CD14-positive monocyte (primary cell): ENCODE measurements at places on chromosomes 7 and 10.
A peak's percentile ranks its signal among the peaks of the same experiment; 100 is the strongest.

GRCh38 chr7:35726654-35727053 lies 31.7 kb upstream of the HERPUD2 start:
- DNase-seq = no peak

DNA sequence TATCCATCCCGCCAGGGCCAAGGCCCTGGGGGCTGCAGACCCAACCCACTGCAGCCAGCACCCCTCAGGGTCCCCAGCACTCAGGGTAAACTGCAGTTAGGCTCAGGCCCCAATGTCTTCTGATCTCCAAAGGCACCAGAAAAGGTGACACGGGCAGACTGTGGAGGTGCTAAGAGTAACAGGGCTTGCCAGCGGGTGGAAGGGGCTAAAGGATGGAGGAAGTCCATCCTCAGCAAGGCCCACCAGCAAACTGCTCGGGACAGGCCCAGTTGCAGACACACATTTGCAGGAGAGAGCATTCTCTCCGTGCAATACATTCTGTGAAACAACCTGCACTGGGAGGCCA lies 95.6 kb upstream of the DDC start:
- DNase-seq = no peak

DNA sequence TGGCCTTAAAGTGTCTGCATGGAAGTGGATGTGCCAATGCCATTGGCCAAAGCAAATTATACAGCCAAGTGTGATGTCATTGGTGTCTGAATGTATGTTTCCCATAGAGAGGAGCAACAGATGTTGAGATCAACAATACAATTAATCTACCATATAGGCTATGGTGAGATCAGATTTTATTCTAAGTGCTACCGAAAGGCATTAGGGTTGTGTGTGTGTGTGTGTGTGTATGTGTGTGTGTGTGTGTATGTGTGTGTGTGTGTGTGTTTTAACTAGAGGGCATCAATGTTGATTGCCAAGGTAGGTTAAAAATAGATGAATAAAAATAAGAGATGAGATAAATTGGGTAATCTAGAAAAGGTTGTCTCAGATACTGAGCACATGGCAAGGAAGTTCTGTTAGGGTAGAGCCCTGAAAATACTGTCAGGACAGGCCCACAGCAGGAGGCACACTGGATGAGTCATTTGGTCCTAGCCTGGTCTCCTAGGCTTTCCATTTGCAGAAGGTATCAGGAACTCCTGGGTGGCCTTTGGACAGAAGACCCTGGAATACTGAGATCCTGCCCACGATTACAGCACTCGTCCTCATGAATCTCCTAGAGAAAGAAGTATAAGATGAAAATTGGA lies 446.0 kb upstream of the PODXL start:
- no peak for DNase-seq

DNA sequence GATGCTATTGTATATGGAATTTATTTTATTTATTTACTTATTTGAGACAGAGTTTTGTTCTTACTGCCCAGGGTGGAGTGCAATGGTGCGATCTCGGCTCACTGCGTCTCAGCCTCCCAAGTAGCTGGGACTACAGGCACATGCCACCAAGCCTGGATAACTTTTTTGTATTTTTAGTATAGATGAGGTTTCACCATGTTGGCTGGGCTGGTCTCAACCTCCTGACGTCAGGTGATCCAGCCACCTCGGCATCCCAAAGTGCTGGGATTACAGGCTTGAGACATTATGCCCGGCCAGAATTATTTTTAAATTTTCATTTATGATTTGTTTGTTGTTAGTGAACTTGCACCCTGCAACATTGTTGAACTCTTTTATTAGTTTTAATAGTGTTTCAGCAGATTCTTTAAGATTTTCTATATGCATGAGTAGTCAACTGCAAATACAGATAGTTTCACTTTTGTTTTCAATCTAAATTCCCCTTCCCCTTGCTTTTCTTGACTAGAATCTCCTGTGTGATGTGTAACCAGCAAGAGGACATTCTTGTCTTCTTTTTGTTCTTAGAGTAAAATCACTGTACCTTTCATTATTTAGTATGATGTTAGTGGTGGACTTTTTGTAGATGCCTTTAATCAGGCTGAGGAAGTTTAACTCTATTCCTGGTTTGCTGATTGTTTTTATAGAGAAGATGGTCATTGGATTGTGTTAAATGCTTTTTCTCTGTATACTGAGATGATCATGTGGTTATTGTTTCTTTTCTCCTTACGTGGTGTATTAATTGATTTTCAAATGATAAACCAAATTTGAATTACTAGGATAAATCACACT lies 27.8 kb downstream of the ZNF33A start:
- DNase-seq = peak; percentile 5

DNA sequence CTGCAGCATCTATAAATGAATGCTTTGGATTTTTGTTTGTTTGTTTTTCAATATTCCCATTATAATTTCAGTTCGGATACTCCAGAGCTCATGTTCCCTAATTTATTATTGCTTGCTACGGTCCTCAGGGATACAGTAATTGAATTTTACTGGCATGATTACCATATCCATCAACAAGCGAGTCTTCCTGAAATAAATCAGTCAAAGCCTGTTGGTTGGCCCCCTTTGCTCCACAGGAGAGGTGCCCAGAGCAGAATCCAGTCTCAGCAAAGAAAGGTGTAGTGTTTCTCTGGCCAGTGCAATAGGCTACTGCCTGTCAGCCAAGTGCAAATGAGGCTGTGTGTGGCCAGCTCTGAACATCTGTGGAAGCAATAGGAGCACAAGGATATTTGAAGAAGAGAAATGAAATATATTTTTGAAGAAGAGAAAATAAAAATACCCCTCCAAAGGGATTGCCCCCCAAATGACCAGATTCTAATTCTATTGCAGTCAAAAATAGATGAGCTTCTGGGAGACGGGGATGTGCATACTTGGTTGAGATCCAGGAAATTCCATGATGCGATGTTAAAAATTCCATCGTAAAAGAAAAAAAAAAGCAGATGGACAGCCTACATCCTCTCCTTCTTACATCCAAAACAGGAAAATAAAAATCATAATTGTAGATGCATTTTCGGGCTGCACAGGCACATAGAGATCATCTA lies 18.1 kb downstream of the TRIL start:
- DNase-seq = no peak

DNA sequence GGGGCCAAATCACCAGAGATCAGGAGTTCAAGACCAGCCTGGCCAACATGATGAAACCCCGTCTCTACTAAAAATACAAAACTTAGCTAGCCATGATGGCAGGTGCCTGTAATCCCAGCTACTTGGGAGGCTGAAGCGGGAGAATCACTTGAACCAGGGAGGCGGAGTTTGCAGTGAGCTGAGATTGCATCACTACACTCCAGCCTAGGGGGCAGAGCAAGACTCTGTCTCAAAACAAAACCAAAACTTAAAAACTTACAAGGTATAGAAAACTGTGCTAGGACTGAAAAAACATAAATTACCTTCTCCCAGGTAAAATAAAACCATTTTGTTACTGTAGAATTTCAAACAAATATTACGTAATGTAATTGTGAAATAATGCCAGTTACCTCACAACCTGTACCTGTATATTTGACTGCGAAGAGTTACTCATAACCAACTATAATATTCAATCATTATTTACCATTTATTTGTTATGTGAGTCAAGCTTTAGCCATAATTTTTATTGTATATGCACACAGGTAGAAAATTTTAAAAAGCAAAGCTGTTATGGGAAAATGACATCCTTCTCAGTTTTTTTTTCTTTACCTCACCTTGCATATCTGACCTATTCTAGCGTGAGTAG lies 180.9 kb downstream of the SEMA3A start:
- DNase-seq = no peak

- DNase-seq = no peak
These were observed 2.4 kb upstream of the EVX1 start for GRCh38 chr7:27240015-27240731.

GRCh38 chr7:38291117-38291647 lies 17.7 kb upstream of the TARP start:
- DNase-seq = no peak
